BJ (cell line): ENCODE measurements at places on chromosomes 6 and 20. TPM values are rescaled to one million over a fixed set of nuclear protein-coding genes. Genes with fewer than 3 reads are reported as not detected.

The SCAND1 gene
- polyA plus RNA-seq, result 10.8 and 15.8 TPM in 2 replicates

The MATN4 gene
- polyA plus RNA-seq, result 0.05 and 0.06 TPM in 2 replicates

The SCRT2 gene
- polyA plus RNA-seq, result not detected in 2 replicates

The PLCB4 gene
- polyA plus RNA-seq, result 8.8 and 19.0 TPM in 2 replicates

The BACH2 gene
- polyA plus RNA-seq, result 0.01 and 0.10 TPM in 2 replicates
